Aorta (tissue), 5 donors: ENCODE measurements at places on chromosomes 11 and 22. TPM values are rescaled to one million over a fixed set of nuclear protein-coding genes. Genes with fewer than 3 reads are reported as not detected.
A peak's percentile ranks its signal among the peaks of the same experiment; 100 is the strongest.

DNA sequence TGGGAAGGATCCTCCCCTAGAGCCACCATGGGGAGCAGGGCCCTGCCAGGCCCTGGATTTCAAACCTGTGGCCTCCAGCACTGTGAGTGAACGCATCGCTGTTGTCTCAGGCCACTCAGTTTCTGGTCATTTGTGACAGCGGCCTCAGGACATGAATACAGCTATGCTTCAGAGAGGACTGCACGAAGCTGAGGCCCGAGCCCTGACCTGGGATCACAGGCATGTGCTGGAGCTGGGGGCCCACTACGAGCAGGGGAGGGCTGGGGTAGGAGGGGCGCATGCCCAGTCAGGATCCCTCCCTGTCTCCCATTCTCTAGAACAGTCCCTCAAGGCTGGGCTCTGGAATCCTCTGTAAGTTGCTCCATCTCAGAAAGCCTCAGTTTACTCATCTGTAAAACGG, 242.1 kb downstream of the CTTN start:
- no peak for DNase-seq

DNA sequence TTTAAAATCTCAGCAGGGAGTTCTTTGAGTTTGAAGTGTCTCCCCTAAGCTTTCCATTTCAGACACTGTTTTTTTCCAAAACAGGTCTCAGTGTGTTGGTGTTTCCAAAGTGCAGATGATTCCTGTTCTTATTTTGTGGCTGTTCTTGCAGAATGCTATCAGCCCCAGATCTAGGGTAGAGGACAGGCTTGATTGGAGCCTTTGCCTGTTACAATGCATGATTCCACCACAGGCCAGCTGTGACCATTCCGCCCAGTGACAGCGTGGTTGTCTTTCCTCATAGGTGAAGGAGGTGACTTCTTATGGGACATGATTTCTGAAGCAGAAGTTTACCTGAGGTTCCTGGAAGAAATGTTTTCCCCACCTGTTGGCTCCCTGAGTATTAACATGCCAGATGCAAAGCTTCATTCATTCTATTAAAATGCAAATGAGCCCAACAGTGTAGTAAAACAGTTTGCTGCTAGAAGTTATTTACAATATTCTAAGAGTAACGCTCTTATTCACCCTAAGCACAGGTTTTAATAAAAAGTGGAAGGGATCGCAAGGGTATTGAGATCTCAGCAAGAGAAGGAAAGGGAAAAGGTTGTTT, 36.9 kb upstream of the BIRC3 start:
- no peak for DNase-seq

The PHF21B gene
- 0.75 TPM for total RNA-seq

GRCh38 chr11:31712851-31713250, 98.3 kb downstream of the PAX6 start:
- no peak for DNase-seq

- no peak for DNase-seq
Measured at GRCh38 chr11:116055064-116055463, 550.8 kb upstream of the CADM1 start.

DNA sequence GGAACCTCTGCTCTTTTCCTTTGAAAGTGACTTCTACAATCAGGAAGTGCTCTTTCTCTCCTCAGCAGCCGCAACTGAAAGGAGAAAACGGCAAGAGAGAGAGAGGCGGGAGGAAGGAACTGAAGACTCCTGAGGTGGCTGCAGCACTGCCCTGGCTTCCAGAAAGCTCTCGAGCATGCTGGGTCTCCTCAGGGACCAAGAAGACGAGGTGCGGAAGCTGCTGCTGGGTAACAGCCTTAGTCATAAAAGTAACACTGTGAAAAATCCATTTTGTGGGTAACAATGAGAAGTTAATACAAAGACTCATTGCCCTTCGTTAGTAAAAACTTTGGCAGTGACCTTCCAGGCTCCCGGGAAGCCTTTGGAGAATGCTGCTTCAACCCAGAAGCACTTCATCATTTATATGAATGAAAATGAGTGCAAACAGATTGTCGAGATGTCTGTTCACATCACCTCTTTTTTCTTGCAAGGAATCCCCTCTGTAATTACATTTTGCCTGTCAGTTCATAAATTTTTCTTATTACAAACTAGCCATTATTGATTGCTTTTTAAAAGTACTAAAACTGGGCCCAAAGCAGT, 473.4 kb downstream of the SOX6 start:
- DNase-seq: no peak

GRCh38 chr11:96278039-96278897, 64.7 kb downstream of the MAML2 start:
- no peak for DNase-seq

The TEAD1 gene
- 64.9 TPM for total RNA-seq

GRCh38 chr11:105763594-105763993, 153.7 kb downstream of the GRIA4 start:
- no peak for DNase-seq

GRCh38 chr11:111691741-111692140, 74.4 kb downstream of the PPP2R1B start:
- DNase-seq: no peak

- DNase-seq: no peak
Measured at GRCh38 chr22:44192098-44192815, 11.5 kb downstream of the PARVG start.

DNA sequence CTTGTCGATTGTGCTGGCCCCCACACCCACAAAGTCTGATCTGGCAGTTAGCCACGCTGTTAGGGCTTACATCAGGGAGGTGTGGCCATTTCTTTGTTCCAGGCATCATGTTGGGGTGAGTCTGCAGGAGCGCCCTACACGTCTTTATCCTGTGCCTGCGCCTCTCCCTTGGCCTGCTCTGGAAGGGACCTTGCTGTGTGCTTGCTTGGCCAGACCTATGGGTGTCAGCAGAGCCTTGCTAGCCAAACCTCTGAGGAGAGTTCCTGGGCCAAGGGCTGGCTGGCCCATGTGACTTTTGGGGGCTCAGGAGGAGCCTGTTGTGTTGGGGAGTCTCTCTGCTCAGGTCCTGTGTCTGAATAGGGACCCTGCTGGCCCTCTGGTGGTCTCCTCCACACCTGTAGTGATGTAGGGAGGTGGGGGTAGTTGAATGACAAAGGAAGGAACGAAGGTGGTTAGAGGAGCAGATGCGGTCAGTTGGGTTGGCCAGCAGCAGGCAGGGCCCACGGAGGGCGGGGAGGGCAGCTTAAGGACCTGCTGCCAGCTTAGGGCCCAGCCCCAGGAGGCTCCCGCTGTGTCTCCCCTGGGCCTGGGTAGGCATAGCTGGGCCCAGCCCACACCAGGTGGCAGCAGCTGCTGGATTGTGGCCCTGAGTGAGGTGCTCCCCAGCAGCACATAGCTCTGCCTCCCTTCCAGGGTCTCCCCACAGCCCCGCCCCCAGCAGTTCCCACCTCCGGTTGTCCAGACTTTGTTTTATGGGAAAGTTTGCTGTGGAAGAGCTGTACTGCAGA, 7.9 kb downstream of the PPIL2 start:
- no peak for DNase-seq

GRCh38 chr11:65903068-65903481, 2.9 kb upstream of the FOSL1 start:
- no peak for DNase-seq

DNA sequence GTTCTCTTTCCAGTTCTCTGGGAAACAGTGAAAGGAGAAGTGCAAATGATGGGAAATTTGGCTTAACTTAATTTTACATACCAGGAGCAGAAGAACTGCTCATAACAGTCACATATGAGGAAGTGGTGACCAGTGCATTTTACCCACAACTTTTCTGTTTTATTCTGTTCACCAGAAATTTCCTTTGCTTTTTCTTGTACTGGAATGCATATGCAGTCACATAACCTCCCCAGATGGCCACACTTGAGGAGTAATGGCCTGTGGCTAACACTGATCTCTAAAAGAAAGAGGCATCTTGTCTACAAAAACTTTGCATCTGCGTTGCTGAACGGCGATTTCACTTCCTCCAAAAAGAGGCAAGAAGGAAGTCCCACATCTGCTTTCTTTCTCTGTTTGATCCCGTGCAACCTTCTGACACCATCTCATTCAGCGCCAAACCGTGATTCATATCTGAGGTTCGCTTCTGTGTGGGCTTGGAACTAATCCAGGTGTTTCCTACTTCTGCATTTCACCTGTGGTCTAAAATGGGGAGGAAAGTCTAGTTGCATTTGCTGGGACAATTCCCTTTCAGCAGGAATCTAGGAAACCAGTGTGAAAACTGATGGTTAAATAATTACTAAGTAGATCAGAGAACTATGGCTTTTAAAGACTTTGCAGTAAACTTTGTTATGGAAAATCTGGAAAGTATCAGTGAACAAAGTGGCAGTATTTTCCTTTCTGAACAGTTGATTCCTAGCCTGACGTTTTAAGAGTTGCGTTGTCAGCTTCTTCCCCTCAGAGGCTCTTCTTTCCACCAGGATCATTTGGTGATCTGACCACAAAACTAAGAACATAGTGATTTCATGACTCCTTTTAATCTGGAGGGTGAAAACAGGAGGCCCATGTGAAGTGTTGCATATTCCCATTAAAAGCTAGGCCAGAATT, 4.2 kb upstream of the MPEG1 start:
- no peak for DNase-seq

GRCh38 chr11:17887779-17888178, 125.1 kb downstream of the SERGEF start:
- DNase-seq: no peak

DNA sequence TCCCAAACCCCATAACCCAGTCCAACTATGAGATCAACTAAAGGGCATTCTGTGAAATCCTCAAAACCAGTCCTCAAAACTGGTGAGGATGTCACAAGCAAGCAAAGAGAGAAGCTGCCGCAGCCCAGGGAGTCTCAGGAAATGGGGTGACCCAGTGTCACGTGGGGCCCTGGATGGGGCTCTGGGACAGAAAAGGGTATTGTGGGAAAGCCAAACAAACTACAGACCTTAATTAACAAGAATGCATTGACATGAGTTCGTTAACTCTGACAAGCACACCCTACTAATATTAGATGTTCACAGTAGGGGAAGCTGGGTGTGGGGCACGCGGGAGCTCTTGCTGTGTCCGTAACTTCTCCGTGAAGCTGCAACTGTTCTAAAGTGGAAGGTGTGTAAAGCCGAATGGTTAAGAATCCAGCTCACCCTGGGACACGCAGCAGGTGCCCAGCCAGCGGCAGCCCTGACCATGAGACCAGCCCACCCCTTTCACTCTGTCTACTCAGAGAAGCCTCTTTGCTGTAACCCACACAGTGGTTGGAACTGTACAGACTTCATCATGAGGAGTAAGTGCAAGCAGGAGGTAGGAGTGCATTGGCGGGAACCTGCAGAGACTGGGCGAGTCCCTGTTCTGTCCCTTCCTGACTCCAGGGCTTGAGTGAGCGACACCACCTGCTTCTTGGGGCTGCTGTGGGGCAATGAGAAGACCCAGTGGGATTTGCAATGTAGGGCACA, 17.9 kb downstream of the LINC01488 start:
- no peak for DNase-seq

The SLC37A2 gene
- total RNA-seq: 9.1 TPM

DNA sequence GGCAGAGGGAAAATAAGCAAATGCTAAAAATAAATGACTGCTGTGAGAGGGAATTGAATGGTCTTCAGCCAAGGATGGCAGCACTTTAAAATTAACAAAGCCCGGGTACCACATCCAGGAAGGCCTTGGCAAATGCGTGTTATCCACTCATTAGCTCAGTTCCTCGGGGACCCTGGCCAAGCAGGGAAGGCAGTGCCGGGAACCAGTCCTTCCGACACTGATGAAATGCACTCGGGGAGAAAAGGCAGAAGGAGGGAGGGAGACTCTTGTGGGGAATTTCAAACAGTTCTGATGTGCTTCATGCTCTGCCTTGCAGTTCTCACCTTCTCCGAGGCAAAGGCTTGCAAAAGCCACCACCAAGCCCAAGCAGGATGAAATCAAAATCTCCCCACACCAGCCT, 38.3 kb downstream of the CLPB start:
- DNase-seq: no peak

DNA sequence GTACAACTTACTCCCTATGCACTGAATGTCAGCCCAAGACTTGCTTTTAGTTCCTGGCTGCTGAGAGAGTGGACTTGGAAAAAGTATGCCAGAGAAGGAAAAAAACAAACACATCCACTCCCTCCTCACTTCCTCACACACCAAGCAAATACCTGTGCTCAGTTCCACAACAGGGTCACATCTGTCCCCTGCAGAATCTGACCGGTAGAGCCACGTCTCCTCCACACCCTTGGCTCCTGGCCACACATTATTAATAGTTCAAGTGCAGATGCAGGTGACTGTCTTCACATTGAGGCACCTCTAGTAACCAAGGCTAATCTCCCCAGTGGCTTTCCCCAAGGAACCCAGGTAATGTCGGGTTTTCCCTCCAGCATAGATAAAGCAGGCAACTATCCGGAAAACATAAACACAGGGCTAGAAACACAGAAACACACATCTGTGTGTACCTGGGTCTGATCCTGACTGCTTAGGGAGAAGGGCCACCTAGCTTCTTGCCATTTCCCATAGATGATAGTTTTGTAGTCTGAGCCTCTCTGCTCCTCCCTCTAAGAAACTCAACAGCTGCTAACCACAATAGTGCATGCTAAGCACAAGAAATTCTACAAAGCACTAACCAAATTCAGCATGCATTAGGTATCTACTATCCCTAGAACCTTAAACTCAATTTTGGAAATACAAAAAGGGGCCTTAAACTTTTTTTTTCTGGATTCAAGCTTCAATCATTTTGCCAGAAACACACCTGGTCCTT, 10.2 kb downstream of the SYTL2 start:
- no peak for DNase-seq

DNA sequence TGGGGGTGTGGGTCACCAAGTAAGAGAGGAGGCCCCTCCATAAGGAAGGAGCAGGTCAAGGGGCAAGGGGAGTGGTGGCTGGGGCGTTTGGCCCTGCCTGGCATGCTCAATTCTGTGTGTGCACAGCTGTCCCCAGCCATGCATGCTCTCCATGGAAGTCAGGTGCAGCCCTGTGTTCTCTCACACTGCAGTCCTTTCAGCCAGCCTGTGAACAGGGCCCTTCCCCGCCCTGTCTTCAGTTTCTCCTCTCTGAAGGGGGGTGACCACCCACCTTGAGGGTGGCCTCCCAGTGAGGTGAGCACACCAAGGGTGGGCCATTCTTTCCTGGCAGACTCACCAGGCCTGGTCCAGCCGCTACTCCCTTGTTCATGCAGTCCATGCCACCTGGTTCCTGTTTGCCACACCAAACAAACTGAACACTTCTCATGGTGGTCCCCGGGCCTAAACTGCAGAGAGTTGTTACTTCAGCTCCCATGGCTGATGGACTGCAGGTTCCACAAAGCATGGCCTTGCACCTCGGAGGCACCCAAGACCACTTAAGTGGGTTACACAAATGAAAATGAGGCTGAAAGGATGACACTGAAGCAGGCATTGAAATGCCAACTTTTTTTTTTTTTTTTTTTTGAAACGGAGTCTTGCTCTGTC, 1.7 kb upstream of the CHCHD10 start:
- no peak for DNase-seq

- DNase-seq: peak; percentile 72
Measured at GRCh38 chr22:20080445-20080775, 369 bp downstream of the DGCR8 start.

GRCh38 chr22:28283068-28283654, 364.1 kb upstream of the PITPNB start:
- no peak for DNase-seq

GRCh38 chr22:41048791-41049717, 43.3 kb upstream of the EP300 start:
- peak; percentile 84 for DNase-seq

The ANO5 gene
- total RNA-seq: 3.6 TPM

GRCh38 chr22:46394622-46395021, 59.1 kb downstream of the TRMU start:
- DNase-seq: no peak
